Kidney capillary endothelial cell (primary cell): ENCODE measurements at places on chromosomes 2 and 18.
A peak's percentile ranks its signal among the peaks of the same experiment; 100 is the strongest.

- DNase-seq = peak; percentile 41
Measured at GRCh38 chr2:238970553-238971081, 122.7 kb downstream of the TWIST2 start.

DNA sequence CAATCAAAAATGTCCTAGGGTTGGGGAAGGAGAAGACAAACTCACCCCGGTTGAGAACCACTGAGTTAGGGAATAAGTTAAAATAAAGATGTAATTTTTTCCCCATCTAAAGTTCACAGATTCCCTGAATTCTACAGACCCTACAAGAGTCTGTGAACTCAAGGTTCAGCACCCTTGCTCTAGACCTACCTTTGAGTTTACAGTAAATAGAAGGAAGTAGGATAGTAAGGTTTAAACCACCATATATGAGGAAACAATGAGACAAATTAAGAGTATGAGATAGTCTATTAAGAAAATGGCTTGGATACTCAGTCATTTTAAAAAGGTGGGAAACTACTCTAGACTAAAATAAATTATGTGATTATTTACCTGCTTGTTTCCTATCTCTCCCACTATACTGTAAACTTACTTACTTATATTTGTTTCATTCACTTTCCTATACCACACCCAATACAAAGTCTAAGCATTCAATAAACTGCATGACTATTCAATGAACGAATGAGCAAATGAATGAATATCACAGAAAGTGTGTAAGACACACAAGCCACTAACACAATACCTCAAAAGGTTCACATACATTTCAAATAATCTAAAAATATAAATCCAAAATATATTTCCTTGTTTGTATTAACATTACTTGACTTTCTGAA is 13.4 kb downstream of the VPS54 start:
- DNase-seq = no peak

- DNase-seq = no peak
Measured at GRCh38 chr18:61497422-61497821, 164.2 kb downstream of the CDH20 start.

DNA sequence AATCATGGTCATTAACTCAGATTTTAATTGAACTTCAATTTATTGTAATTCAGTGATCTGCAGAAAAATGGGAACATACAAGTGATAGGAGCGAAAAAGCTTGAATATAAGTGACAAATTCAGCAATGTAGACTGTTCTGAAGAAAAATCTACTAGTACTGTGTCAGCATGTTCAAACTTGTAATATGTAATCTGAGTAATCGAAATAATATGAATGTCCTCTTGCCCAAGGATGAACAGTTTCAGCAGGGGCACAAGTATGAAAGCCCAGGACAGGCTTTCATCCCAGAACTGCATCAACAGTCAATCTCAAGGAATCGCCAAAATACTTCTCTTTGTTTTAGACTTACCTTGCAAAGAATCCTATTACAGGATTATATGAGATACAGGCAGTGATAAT is 1110.5 kb downstream of the LRP1B start:
- DNase-seq = peak; percentile 1

DNA sequence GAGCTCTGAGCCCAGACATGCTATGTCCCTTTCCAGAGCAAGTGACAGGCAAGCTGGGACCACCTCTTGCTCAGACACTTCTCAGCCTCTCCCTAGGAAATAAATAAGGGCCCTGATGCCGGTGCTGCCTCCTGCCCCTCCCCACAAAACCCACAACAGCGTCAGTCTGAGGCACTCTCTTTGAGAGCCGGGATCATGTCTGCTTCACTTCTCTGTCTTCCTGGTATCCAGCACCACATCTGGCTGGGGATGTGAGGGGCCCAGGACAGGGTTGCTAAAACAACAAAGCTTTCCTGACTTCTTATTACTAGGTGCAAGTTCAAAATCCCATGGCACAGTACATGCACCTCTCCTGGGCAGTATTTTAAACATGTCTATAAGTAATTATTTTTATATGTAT is 103.9 kb upstream of the GLI2 start:
- DNase-seq = no peak

GRCh38 chr18:39770399-39770798 is 2184.6 kb upstream of the PIK3C3 start:
- no peak for DNase-seq

GRCh38 chr2:189797902-189798301 is 13.7 kb downstream of the PMS1 start:
- DNase-seq = no peak
